Foreskin fibroblast (primary cell): ENCODE measurements at places on chromosomes 12 and 14.

DNA sequence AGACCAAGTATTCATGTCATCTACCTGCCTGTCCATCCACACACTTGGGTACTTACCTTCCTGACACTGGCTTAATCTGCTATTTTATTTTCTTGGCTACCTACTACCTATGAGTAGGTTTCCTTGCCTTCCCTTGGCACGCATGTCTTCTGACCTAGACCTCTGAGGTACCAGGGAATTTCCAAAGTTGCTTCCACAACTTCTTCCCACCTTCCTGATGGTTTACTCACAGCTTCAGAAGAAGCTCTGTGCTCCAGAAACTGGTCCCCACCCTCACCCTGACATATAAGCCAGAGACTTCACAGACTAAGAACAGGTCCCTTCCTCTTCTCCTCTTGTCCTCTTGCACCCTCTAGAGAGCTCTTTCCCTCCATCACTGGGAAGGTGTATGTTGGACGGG lies 35.7 kb upstream of the DDX11 start:
- no peak for DNase-seq

DNA sequence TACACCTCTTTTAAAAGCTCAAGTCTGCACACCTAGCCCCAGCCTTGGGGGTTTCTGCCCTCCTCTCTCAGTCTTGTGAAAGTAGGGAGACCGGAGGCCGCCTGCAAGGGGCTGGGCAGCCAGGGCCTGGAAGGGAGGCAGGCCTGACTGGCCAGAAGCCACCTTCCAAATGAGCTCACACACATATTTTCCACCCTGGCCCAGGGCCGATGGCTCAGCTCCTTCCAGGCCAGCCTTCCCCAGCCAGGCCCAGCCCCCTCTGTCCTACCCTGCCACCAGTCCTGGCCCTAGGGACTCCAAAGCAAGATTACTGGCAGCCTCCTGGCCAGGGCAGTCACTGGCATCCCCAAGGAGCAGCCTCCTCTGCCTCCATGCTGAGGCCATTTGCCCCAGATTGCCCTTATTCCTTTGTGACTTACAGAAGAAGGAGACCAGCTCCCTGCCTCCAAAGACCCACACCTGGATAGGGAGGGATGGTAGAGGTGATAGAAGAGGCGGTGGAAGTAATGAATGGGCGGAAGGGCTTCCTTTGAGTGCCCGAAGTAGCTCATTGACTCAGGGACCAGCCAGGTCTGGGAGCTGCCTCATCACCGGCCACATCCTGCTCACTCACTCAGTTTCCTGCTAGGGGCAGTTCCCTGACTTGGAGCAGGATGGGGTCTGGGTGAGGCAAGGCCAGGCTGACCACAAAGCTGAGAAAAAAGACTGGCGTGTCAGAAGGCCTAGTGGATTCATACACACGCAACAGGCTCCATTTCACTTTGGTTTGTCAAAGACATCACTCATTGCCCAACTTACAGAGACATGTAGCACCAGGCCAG lies 14.8 kb downstream of the MMP14 start:
- DNase-seq: peak; percentile 99

DNA sequence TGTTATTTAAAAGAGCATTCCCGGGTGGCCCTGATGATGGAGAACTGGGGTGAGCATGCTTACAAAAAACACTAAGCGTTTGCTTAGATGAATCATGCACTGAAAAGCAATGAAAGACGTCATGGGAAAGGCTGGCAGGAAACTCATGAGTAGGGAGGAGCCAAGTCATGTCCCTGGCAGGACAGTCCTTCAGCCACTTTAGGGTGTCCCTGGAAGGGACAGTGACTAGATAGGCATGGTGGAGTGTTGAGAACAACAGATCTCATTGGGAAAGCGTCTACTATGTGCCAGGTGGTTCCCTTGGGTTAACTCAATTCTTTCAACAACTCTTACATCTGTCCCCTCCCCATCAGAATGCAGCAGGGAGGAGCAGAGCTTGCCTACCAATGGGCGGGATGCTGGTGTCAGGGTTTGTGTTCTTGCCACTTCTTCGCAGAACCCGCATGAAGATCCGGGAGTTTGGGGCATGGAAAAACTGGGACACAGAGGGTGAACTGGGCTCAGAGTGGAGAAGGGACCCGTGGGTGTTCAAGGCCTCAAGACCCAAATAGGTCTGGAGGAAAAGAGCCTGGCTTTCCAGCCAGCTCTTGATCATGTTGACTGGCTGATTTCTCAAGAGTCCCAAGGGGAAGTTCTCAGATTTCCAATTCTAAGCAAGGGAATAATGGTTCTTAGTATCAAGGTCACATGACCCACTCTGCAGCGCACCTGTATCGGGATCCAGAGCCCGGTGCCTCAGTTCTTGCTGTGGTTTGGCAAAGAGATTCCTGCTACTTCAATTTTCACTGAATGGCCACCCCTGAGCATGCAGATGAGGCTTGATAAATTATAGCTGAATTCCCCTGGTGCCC lies 653.9 kb upstream of the TBX3 start:
- DNase-seq: peak; percentile 94

- no peak for DNase-seq
Measured at GRCh38 chr12:72036393-72036792, 97.7 kb downstream of the TPH2 start.

DNA sequence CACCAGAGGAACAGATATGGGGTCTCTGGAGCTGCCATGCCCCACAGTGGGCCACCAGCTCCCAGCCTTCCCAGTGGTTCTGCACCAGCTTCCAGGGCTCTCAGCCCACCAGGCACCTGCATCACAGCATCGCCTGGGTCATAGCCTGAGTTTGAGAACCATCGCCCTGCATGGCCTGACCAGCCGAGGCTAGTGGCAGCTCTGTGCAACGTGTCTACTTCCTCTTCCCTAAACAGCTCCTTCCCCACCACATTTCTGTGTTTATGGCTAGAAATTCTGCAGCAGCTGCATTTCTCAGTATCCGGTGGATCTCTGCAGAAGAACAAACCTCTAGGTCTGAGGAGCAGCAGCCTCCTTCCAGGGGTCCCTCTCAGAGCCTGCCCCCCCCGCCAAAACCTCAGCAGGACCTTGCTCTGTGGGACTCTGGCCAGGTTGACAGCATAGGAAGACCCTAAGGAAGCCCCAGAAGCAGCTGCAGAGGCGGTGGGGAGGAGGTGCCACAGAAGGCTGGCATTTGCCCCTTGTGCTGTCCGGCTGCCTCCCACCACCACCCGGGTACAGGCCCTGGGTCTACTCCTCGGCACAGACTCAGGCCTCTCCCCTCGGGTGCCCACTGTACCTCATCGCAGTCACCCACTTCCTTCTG lies 47.7 kb downstream of the PSMA6 start:
- DNase-seq: no peak

GRCh38 chr12:77767335-77767734 lies 63.4 kb upstream of the NAV3 start:
- no peak for DNase-seq

GRCh38 chr12:109760930-109761921 lies 47.6 kb downstream of the FAM222A start:
- DNase-seq: no peak

DNA sequence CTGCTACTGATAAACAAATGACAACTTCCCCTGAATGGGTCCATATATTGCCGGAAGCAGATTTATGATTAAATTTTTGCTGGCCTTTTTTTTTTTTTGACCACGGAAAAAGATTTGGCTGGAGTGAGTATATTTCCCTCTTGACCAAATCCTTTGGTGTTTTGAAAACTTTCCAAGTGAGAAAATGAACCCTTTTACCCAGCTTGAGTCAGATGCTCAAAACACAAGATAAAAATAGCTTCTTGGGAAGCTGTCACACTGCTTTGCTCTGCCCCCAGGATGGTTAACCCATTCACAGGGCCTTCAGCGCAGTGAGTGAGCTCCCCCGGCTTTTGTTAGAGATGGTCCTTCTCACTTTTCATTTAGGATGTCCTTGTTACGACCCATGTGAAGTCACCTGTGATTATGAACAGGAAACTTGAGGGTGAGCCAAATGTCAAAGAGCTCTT lies 224.3 kb downstream of the PELI2 start:
- peak; percentile 51 for DNase-seq

DNA sequence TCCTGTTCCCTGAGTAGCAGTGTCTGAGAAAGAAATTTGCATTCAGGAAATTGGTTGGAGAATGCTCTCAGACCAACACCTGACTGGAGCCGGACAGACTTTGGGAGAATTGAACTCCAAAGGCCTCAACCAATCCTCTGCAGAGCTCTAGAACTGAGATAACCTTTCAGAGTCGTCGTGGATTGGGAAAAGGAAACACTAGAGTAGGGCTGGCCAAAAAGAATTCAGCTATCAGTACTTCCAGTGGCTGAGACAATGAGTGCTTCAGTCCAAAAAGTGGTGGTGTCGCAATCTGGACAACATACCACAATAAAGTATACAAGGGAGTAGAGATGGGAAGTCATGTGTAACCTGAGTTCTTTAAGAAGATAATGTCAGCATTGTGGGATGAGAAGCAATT lies 377.1 kb downstream of the SLC16A7 start:
- peak; percentile 84 for DNase-seq

DNA sequence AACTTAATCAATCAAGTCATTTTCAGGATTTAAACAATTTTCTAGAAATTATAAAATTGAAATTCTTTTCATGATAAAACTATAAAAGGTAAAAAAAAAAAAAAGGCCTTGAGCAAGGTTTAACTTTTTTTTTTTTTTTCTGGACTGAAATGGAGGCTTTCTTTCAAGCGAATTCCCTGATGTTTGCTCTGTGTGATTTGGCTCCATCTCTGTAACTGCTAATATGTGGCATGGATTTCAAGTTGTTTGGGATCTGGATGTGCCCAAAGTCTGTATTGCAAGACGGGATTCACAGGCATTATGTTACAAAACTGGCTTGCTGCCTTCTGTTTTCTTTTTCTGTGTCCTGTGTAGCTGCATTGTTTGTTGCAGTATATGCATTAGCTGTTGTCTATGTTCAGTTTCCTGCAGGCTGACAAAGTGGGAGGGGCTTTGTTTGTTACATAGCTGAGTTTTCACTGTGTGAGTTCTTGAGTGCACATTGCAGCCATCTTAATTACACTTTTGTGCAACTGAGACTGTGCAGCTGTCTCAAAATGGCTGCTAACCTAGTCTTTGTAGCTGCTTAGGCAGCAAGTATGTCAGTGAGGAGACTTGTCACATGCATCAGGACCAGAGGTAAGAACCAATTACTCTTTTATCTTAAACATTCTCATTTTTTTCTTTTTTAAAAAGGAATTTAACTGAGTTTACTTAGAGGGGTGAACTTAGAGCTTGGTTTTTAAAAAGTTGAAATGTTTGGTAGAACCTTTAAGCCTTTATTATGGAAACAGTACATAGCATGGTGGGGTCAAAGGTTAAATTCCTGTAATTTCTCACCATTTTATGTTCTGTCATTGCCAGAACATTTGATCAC lies 19.5 kb downstream of the ATF7IP start:
- DNase-seq: peak; percentile 72

GRCh38 chr12:53670971-53671370 lies 4.9 kb downstream of the ATP5MC2 start:
- DNase-seq: peak; percentile 31

- DNase-seq: no peak
Measured at GRCh38 chr14:70828188-70828587, 18.9 kb upstream of the MAP3K9 start.

- no peak for DNase-seq
Measured at GRCh38 chr12:112685321-112685720, 106.2 kb upstream of the RPH3A start.

GRCh38 chr12:52126050-52126604 lies 46.6 kb downstream of the SMIM41 start:
- DNase-seq: no peak

DNA sequence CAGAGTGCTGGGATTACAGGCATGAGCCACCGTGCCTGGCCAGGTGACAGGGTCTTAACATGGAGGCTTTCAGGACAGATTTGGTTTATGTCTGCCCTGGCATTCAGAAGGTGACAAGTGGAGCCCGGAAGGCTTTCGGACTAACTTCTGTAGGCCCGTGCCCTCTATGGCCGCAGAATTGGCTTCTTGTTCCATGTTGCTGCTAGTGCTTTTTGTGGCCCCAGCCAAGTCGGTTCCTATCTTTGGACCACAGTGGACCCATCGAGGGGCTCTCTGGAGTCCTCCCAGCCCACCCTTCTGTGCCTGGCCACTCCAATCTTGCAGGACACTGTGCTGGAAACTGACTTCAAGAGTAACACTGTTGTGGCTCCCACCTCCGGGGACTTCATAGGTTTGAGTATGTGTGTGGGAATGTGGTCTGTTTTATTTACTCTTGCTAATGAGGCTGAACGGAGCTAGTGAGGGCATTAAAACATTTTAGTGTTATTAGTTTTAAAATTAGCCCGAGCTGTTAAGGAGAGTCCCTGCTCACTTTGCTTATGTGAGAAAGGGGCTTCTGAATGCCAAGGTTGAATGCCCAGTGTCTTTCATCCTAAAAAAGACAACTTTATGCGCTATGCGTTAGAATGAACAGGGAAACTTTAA lies 245.9 kb downstream of the CACNA1C start:
- no peak for DNase-seq

DNA sequence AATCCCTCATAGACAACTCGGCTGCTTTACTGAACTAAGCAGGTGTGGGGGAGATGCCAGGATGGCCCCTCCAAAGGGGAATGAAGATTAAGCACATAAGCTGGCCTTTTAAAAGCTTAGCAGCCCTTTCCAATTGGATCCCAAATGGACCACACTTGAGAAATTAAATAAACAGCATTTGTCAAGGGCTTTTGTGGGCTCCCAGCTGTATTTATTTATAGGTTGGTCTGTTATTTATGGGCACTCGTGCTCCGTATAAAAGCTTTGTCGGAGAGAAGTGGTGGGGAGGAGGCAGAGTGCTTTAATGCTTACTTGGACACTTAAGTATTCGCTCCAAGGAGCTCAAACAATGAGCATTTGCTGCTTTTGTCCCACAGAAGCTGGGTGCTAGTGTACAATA lies 580.2 kb downstream of the MED13L start:
- DNase-seq: no peak

- DNase-seq: no peak
Measured at GRCh38 chr12:76777765-76778216, 13.9 kb downstream of the ZDHHC17 start.

- no peak for DNase-seq
Measured at GRCh38 chr14:96130854-96131253, 73.8 kb upstream of the BDKRB2 start.

DNA sequence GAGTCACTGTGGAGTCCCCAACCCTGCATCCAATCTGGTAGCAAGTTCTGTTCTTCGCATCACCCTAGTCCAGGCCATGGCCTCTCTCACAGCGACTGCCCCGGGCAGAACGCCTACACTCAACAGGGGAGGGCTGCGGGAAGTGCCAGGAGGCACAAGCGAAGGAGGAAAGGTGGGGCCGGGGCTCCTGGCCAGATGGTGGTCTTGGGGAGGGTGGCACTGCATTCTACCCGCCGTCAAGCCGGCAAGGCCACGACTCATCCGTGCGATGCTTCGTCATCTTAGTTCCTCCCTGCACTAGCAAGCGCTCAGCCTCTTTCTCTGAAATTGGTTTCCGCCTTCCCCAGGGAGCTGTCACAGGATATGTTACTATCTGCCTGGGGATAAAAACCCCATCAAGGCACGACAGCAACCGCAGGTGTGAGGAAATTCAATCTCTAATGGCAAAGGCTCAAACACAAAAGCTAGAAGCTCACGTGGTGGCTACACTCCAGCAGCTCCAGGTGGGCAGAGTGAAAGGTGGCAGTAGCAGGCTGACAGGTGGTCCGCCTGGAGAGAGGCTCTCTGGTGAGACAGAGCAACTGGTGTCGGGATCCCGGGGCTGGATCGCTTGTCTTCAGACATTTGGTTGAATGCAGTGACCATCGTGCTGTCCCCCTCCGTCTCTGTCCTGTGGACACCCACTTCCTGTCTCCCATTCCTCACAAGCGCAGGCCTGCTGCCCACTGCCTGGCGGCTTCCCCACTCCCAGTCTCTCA lies 34.1 kb downstream of the ACADS start:
- no peak for DNase-seq
